ENCODE measurements at places on chromosomes 7 and 10.

DNA sequence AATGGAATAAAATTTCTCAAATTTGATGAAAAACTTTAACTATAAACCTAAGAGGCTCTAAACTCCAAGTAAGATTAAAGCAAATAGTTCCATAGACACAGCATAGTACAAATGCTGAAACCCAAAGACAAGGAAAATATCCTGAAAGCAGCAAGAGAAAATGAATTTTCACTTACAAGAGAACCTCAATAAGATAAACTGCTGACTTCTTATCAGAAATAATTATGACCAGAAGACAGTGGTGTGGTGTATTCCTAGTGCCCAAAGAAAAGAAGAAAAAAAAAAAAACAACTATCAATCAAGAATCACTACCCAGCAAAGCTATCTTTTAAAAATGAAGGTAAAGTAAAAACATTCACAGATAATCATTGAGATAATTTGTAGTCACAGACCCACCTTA lies 106.3 kb downstream of the DYNC1I1 start:
- DNase-seq: no peak

DNA sequence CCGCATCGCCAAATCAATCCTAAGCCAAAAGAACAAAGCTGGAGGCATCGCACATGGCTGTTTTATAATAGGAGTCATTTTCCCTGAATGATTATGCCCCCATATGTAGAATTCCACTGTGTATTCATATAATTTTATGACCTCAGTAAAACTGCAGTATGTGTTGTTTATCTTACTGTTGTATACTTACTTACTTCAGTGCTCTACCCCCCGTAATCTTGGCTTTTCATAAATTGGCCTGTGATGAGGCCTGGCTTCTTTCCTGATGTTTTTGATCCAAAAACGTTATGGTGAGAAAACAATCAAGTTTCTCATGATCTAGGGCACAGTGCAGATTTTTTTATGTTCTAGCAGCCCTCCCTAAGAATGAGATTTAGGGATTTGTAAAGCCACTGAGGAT lies 306.4 kb upstream of the FZD1 start:
- DNase-seq: no peak

GRCh38 chr7:98475352-98475751 lies 74.5 kb upstream of the BAIAP2L1 start:
- no peak for DNase-seq

DNA sequence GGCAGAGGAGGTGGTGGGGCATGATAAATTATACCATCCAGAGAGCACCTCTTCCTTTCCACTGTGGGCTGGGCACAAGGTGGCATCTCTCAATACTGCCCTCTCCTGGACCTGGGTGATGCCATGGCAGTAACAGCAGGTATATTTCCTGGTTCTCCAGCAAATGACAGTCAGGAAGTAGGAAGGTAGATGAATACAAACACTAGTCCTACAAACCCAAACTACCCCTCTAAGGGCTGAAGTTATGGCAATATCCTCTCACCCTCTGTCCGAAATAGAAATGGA lies 1004.9 kb downstream of the KCNMA1 start:
- no peak for DNase-seq

- DNase-seq: no peak
Measured at GRCh38 chr10:24848195-24848594, 104.2 kb downstream of the PRTFDC1 start.

- no peak for DNase-seq
Measured at GRCh38 chr10:25017154-25017590, 760 bp downstream of the THNSL1 start.

DNA sequence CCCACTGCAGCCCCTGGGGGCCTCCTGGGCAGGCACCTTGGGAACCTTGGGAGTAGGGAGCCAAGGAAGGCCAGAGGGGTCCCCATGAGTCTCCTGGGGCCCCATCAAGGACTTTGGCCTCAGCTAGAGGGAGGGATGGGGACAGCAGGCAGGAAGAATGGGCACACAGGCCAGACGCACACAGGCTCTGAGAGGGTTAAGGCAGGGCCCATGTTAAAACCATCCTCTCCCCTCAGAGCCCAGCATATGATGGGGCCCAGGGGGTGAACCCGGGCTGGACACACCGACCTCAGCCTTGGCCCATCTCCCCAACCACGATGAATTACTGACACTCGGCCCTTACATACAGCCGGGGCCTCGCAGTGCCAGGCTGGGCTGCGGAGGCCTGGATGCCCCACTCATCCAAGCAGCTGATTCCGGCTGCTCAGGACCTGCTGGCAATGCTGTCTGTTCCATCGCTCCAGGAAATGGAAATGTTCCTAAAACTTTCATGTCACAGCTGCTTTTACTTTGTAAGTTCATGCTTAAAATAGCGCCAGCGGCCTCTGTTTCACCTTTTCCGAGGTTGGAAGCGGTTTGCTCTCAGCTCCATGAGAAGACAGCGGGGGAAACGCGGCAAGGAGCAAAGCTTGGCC lies 17.3 kb upstream of the INPP5A start:
- no peak for DNase-seq

- no peak for DNase-seq
Measured at GRCh38 chr7:101537205-101537604, 91.9 kb downstream of the MYL10 start.

DNA sequence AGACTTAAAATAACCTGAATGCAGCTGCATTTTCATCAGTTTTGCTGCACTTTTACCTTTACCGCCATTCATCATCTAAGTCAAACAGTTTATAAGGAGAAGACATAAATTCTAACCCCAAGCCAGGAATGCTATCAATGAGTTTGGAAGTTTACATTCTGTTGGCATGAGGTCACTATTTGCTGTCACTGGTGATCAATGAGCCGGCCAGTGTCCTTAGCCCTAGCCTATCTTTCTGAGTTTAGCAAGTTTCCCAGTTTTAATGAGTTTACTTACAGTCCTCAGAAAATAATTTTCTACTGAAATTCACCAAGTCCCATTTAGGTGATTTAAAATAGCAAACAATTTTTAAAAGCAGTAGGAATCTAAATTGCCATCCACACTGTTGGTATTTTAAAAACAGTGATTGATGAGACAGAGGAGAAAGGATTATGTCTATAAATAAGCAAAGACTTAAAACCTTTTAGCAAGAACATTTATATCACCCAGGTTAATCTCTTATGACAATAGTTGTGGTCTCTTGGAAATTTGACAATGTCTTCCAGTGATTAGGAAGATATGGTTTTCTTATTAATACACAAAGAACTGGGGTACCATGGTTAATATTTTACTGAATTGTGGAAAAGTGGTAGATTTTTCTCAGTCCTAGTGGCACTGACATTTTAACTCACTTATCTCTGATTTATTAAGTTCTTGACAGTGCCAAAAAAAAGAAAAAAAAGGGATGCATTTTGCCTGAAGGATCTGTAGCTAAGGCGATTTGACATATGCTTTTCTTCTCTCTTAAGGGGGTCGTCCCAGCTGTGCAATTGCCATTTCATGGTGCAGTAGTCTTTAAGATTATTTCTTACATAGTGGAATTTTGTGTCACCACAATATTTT lies 443.4 kb upstream of the ANKRD30A start:
- DNase-seq: no peak

DNA sequence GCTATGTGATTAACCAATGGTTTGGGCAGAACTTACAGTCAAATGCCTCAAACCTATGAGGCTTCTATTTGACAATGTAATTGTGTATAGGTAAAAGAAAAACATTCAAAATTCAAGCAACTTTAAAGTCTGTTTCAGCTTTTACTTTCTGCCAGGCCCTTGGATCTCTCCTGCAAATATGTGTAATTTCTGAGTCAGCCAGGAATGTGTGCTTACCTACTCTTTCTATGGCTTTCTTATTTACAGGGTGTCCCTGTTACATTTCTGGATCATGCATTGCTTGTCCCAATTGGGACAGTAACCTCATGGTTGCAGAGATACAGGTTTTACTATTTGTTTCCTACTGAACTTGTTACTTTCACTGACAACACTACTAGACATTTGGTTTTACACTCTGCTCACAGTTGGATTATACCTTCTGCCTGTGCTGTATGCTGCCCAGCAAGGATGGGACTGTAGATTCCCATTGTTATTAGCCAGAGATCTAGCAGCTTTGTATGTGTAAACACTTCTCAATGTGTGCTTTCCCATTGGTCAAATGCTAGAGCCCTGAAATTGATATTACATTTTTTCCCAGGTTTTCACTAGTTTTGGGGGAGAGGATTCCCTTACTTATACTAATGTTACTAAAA lies 355.3 kb downstream of the ARL4A start:
- DNase-seq: no peak

DNA sequence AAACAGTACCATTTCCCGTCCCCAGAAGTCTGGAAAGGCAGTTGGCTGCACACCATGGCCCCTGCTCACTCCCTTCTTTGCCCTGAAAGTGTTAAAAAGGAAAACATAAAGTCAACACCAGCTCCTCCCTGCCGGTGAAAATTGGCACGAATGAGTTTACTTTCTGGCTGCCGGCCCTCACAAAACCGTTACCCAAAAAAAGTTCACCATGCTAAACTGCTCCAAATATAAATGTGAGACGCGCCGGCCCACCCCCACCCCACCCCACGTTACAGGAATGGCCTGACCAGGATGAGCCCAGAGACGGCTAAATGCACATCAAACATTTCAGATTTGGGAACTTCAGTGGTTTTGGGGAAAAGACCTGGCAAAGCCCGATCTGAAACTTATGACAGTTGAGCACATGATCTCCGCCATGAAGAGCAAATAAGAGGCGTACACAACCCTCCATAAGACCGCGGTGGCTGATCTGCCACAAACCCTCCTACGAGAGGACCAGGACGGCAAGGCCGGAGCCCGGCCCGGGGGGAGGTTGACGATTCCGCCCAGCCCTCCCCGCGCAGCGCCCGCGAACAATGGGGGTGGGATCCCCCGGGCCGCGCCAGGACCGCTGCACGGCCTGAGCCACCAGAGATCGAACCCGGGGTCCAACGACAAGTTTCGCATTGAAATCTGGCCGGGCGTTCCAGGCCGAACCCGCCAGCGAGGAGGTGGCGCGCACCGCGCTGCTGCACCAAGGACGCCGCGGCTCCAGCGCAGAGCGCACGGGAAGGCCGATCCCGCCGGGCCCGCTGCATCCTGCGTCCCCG lies 952 bp downstream of the DIP2C start:
- DNase-seq: no peak

GRCh38 chr7:116380025-116380424 lies 119.5 kb upstream of the CAV2 start:
- no peak for DNase-seq

DNA sequence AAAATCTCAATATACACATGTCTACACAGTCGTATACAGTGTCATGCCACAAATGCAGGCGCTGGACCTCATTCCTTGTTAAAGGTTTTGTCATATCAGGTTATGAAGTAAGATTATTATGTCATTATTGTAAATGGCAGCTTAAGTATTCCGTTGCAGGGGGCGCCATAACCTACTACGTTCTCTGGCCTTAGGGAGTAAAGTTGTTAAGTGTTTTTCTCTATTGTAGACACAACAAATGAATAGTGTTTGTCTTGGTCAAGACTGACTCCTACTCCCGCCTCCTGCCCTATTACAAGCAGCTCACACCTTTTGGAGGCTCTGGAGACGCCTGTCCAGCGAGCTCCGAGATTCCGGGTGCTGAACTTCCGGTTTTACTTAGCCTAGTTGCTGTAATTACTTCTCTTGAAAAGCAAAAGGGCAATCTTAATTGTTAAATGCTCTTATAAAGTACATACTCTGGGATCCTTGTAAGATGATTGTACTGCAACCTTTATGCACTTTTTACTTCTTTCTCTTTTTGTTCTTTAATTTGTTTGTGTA lies 994 bp downstream of the GATAD1 start:
- peak; percentile 58 for DNase-seq

DNA sequence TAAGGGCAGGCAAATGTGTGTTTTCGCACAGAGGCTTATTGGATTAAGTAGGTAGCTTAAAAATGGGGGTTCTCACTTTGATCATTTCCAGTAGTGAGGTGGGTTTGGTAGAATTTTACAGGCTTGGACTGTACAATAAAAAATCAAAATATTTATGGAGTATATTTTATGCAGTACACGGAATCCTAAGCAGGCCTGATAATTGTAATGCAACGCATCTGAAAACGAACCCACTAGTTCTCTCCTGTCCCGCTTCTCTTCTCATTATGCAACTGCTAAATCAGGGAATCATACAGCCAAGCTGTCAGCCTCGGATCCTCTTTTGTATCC lies 377 bp upstream of the POLR1F start:
- no peak for DNase-seq

DNA sequence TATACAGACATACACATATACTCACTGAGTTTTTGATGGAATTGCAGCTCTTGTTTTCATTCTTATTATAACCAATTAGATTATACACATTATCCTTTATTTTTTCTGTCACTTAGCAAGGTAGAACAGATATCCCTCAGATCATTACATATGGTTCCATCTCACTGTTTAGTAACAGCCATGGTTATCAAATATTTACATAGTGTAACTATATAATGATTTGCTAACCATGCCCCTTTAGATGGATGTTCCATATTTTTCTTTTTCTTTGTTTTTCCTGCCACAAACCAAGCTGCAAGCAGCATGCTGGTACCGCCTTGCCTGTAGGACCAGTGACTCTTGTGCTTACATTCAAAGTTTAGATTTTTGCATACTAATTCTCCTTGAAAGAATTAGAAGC lies 163.4 kb upstream of the NFE2L3 start:
- no peak for DNase-seq

DNA sequence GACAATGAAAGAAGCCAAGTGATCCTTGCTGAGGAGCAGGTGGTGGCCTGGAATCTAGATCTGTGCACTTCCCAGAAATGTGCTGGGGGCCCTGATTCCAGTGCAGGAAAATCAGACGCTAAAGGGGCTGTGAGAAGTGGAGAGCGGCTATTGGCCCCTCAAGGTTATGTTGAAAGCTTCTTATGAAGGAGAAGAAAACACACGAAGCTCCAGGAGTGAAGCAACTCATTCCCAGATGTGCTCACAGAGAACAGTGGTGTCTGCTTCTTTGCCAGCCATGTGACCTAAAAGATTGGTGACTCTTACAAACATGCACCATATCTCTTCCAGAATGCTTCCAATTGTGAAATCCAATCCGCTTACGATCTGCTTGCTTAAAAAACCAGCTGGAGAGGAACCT lies 679.3 kb upstream of the IGFBP3 start:
- DNase-seq: no peak

- DNase-seq: no peak
Measured at GRCh38 chr10:110151467-110151866, 55.9 kb upstream of the MXI1 start.

GRCh38 chr10:100980711-100981110 lies 6.6 kb downstream of the MRPL43 start:
- no peak for DNase-seq

- no peak for DNase-seq
Measured at GRCh38 chr10:30674796-30675195, 45.2 kb upstream of the LYZL2 start.

DNA sequence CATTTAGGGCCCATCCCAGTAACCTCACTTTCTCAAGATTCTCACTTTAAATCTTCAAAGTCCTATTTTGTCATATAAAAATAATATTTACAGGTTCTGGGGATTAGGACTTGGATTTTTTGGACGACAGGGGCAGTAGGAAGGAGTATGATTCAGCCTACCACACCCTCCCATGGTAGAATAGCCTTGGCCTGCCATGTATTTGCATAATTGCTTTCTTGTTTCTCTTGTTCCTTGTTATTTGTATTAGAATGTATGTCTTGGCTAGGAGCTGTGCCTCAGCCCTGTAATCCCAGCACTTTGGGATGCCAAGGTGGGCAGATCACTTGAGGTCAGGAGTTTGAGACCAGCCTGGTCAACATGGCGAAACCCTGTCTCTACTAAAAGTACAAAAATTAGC lies 92.5 kb downstream of the ELAPOR2 start:
- no peak for DNase-seq

GRCh38 chr10:117409549-117410305 lies 34.5 kb upstream of the PDZD8 start:
- no peak for DNase-seq

- DNase-seq: no peak
Measured at GRCh38 chr10:100660945-100661344, 84.4 kb upstream of the PAX2 start.

GRCh38 chr10:117134306-117135025 lies 3.6 kb downstream of the VAX1 start:
- DNase-seq: no peak

Measured in CD4-positive, alpha-beta T cell treated with Interleukin-1 beta for 1 hour (primary cell).